ENCODE measurements at places on chromosomes 3 and 15. TPM values are rescaled to one million over a fixed set of nuclear protein-coding genes. Genes with fewer than 3 reads are reported as not detected.

The GABRB3 gene
- polyA plus RNA-seq, result 5.1 TPM

GRCh38 chr3:18847583-18848197 lies 300.6 kb upstream of the KCNH8 start:
- DNase-seq, result no peak

GRCh38 chr3:181920409-181920808 lies 208.7 kb downstream of the SOX2 start:
- no peak for DNase-seq

GRCh38 chr3:89360156-89360555 lies 252.7 kb downstream of the EPHA3 start:
- DNase-seq, result no peak

DNA sequence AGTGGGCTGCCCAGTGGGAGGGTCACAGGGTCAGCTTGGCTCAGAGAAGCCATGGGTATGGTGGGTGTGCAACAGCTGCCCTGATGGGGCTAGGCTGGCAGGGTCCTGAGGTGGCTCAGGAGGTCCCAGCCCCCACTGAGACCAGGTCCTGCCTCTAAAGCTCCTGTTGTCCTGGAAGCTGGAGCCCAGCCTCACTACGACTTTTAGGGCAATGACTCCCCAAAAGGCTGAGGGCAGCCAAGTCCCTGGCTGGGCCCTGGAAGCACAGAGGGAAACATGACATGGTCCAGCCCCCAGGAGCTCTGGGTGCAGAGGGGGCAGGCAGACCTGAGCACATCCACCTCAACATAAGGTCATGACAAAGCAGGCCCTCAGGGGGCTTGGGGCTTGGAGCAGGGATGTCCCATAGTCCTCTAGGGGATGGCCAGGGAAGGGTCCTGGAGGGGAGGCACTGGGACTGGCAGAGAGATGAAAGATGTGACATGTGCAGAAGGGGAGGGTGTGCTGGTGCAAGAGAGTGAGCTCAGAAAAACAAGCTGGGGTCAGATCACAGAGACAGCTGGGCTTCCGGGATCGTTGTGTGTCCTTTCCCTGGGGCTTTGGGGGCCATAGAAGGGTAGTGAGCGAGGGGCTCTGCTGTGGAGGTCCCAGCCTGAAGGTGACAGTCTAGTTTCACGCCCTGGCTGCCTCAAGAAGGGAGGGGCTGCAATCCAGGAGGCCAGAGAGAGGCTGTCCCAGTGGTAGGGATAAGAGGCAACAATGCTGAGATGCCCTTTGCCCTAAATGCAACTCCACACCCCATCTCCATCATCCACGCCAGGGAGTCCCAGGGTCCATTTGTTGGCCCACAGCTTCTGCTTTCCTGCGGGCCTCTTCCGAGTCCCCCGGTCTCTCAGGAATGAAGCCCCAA lies 639 bp upstream of the ITIH3 start:
- DNase-seq, result no peak

The ABI3BP gene
- polyA plus RNA-seq, result 29.2 TPM

DNA sequence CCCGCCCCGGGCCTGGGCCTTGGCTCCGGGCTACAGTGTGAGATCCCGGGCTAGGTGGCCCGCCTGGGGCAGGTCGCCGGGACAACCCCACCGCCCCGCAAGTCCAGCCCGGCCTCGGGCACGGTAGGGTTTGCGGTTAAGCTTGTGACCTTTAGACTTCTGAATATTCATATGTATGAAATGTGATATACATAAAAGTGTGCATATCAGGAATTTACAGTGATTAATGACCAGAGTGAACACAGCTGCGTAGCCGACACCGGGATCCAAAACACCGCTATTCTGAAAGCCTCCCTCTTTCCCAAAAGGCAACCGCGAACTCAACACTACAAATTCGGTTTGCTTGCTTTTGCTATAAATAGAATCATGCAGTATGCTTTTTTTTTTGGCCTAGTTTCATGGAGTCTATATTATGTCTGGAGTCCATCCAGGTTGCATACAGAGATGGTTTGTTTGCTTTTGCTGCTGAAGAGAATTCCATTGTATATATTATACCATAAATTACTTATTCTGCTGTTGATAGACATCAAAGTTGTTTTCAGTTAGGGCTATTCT lies 636 bp upstream of the SNRPA1 start:
- DNase-seq, result no peak

- no peak for DNase-seq
These were observed 127.3 kb upstream of the MRPL3 start for GRCh38 chr3:131630097-131630496.

DNA sequence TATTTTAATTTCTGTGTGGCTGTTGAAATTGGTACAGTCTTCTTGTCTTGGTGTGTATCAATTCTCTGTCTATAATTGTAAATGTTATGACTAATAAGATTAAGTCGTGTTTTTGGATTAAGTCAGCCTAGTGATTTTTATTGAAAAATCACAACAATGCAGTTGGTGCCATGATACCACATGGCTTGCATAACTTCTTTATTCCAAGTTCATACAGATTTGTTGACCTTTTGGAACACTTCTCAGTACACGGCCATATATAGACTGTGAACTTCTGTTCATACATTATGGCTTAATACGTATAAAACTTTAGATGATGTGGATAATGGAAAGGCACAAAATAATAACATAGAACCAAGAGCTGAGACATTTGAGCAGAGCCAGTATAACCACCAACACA lies 121.2 kb upstream of the NAALADL2 start:
- no peak for DNase-seq

DNA sequence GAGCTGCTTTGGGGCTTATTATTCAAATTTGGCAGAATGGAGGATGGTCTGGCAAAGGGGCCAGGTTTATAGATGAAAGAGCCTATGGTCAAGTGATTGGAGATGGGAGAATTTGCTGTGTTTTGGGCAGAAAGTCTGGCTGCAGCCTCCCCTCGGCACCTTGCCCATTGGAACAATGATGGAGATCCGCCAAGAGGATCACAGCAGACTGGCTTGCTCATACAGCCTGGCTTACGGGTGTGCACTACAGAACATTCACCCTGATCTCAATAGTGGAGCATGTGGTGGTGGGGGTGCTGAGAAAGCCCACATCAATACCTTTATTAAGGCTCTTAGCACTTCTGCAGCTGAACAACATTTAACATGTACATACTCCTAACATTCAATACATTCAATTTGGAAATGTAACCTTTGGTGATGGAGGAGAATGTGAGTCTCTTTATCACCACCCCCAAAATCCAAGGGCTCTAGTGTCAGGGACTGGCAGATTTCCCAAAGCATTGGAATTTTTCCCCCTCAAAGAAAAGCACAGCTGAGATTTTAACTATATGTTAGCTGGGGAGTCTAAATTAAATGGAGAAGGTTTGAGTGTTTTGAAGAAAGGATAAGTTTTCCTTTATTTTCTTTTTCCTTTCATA lies 118.4 kb upstream of the TMC3 start:
- DNase-seq, result no peak

GRCh38 chr15:57102858-57103257 lies 184.4 kb downstream of the TCF12 start:
- no peak for DNase-seq

The GP9 gene
- polyA plus RNA-seq, result 2.2 TPM

DNA sequence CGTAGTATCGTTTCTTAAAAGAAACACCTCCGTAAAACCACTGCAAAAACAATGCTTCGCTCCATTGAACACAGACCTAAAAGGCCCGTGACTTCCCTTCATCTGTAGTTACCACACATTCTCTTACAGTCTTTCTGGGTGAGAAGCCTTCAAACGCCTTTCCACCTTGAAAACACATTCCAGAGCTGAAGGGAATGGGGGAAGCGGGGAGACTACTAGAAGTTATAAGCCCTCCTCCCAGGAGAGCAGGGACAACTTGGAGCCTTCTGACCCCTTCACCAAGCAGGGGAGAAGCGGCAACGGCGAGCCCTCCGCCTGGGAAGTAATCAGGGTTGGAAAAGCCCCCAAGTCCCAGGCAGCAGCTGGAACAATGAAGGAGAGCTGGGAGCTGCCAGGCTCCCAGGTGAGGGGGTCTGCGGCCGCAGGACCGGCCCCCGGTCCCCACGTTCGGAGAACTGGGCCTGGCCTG lies 461 bp downstream of the SECISBP2L start:
- no peak for DNase-seq

DNA sequence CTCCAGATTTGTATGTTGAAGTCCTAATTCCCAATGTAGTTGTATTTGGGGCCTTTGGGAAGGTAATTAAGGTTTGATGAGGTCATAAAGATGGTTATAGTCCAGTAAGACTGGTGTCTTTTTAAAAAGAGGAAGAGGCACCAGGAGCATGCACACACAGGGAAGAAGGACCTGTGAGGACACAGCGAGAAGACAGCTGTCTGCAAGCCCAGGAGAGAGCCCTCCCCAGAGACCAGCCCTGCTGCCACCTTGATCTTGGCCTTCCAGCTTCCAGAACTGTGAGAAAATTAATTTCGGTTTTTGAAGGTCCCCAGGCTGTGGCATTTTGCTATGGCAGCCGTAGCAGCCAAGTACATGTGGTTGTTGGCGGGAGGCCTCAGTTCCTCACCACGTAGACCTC lies 32.8 kb upstream of the TSEN2 start:
- no peak for DNase-seq

The PP2D1 gene
- polyA plus RNA-seq, result 0.40 TPM

DNA sequence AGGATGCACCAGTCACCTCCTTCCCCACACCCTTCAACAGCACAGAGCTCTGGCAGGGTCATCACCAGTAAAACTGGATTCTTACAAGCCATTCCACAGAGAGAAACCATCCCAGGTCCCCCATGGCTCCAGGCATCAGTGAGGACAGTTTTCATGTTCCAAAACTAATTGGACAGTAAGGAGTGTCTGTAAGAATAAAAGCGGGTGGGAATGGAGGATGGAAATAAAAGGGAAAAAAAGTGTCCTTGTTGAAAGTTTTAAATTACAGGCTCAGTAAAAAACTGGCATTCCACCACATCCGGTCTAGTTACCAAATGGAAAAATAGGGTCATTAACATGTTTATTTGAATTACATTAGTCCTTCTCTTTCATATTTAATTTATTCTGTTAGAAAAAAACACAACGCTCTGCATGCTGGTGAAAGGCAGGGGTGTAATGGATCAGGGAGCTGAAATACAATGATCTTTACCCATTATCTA lies 117.4 kb downstream of the TIGIT start:
- DNase-seq, result no peak

GRCh38 chr3:69309814-69310213 lies 76.1 kb downstream of the FRMD4B start:
- DNase-seq, result no peak

DNA sequence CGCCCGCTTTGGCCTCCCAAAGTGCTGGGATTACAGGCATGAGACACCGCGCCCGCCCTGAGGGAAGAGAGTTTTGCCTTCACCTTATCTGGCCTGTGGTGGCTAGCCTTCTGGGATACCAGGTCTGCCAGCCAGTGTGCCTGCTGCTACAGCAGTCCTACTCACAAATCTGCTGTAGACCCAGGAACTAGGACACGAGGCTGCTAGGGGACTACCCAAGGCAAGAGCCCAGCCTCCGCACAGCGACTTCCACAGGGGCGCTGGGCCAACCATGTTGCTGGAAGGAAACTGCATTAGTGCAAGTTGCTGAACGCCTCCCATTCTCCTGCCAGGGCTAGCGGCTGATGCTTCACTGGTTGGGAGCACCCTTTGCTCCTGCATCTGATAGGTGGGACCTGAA lies 53.7 kb downstream of the DHX30 start:
- DNase-seq, result no peak

The WWTR1 gene
- polyA plus RNA-seq, result 111 TPM

The OXTR gene
- 1.00 TPM for polyA plus RNA-seq

Measured in right renal cortex interstitium (tissue), 3 donors.